ENCODE measurements at places on chromosomes 12 and 14. TPM values are rescaled to one million over a fixed set of nuclear protein-coding genes. Genes with fewer than 3 reads are reported as not detected.

GRCh38 chr12:104651811-104652210, 195.1 kb downstream of the CHST11 start:
- no peak for DNase-seq

- no peak for DNase-seq
These were observed 39.8 kb downstream of the AKAP3 start for GRCh38 chr12:4609071-4609470.

DNA sequence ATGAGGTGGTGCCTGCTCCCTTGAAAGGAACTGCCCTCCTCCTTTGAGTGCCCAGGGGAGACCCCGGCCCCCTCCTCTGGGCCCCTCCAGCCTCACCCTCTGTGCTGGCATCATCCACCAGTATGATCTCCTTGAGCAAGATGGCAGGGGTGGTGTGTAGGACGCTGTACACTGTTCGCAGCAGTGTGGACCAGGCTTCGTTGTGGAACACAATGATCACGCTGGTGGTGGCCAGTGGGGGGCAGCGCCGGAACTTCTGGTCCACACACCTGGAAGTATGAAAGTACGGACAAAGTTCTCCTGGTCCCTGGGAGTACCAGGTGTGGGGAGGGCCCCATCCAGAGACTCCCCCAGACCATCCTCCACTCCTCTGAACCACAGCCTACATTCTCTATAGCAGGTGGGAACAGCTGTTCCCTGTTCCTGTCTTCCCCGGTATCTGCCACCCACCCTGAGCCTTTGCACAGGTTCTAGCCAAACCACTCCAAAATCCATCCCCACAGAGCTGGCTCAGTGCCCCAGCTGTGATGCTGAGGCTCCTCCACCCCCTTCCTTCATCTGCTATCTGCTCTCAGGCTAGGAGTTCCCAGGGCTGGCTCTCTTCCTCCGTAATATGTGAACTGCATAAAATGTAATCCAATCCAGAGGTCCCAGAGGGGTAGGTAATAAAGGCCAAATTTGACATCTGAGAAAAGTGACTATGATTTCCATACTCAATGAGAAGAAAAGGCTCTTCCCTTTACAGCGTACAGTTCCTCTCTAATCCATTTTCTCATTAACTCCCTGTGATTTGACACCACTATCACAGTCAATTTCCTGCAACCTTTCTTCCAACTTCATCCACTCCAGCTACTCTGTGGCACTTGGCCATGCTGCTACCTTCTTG, 13.9 kb downstream of the GALNT6 start:
- no peak for DNase-seq

GRCh38 chr12:113261847-113262470, 40.7 kb downstream of the TPCN1 start:
- no peak for DNase-seq

DNA sequence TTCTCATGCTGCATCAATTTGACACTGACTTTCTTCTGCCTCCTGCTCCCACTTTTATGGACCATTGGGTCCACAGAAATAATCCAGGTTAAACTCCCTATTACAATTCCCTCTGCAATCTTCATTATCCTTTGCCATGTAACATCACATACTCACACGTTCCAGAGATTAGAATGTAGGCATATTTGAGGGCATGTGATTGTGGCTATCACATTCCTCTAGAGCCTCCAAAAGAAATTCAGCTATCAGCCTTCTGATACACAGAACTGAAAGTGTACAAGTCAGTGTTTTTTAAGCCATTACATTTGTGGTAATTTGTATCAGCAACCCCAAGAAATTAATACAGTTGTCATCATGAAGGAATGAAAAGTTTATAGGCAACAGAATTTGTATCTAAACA, 892.4 kb downstream of the RPS29 start:
- no peak for DNase-seq

GRCh38 chr12:19819231-19819630, 379.9 kb downstream of the AEBP2 start:
- no peak for DNase-seq

DNA sequence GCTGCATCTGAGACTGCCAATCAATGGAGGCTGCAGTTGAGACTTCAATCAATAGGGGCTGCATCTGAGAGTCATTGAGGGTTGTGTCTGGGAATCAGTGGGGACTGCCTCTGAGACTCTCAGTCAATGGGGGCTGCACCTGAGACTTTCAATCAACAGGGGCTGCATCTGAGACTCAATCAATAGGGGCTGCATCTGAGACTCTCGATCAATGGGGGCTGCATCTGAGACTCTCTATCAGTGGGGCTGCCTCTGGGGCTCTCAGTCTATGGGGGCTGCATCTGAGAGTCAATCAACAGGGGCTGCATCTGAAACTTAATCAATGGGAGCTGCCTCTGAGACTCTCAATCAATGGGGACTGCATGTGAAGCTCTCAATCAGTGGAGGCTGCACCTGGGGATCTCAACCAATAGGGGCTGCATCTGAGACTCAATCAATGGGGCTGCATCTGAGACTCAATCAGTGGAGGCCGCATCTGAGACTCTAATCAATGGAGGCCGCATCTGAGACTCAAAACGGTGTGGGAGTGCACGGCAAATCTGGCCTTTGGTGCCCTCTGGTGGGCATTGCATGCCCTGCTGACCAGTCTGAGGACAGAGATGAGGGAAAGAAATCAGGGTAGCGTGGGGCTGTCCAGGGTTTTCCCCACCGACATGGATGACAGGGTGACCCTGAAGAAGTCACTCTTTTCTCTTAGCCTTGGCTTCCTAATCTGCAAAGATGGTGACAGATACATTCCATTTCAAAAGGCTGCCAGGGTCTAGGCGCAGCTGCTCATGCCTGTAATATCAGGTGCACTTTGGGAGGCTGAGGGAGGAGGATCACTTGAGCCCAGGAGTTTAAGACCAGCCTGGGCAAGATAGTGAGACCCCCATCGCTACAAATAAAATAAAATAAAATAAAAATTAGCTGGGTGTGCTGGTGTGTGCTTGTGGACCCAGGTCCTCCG, 41.3 kb upstream of the EIF5 start:
- DNase-seq, result peak; percentile 82

DNA sequence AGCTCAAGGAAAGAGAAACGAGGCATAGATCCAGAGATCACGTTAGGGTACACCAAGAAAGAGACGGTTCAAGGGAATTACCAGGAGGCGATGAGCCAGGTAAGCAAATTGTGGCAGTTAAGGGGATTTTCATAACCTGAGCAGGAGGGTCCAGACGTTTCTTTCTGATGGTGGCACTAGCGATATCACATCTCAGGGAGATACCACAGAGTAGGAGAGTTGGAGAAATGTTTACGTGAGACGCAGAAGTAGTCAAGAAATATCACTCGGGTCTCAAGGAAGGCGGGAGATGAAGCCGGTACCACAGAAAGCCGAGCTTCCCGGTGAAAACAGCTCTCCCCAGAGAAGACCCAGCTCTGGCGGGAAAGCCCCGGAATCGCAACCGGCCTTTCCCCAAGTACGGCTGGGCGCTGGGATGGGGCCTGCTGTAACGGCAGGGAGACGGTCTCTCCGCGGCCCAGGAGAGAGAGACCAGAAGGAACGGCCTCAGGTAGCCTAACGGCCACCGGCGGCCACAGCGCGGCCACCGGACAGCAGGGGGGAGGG, 485 bp downstream of the SENP1 start:
- no peak for DNase-seq

DNA sequence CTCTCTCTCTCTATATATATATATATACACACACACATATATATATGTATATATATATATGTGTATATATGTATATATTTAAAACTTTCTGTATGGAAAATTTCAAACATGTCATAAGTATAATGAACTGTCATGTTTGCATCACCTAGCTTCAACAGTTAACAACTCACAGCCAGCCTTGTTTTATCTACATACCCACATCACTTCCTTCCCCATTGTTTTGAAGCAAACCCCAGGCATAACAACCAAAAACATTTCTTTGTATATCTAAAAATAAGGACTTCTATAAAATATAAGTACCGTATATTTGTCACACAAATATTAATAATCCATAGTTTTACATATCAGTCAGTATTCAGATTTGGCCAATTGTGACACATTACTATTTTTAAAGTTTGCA, 57.4 kb downstream of the PAPOLA start:
- no peak for DNase-seq

DNA sequence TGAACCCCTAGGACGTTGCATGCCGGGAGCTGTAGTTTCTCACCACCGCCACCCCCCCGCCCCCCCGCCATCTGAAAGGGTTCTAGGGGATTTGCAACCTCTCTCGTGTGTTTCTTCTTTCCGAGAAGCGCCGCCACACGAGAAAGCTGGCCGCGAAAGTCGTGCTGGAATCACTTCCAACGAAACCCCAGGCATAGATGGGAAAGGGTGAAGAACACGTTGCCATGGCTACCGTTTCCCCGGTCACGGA, 501 bp upstream of the HSP90B1 start:
- no peak for DNase-seq

DNA sequence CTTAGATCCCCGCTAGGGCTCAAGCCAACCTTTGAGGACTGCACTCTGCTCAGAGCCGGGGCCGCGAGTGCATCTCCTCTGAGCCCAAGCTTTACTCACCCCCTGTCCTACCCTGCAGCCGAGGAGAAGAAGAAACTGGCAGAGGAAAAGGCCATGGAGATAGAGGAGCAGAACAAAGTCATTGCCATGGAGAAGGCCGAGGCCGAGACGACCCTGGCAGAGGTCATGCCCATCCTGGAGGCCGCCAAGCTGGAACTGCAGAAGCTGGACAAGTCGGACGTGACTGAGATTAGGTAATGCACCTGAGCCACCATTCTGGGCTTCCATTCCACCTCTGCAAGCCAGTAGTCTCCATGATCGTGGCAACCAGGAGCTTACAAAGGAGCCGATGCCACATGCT, 69.8 kb downstream of the CCDC92 start:
- no peak for DNase-seq

DNA sequence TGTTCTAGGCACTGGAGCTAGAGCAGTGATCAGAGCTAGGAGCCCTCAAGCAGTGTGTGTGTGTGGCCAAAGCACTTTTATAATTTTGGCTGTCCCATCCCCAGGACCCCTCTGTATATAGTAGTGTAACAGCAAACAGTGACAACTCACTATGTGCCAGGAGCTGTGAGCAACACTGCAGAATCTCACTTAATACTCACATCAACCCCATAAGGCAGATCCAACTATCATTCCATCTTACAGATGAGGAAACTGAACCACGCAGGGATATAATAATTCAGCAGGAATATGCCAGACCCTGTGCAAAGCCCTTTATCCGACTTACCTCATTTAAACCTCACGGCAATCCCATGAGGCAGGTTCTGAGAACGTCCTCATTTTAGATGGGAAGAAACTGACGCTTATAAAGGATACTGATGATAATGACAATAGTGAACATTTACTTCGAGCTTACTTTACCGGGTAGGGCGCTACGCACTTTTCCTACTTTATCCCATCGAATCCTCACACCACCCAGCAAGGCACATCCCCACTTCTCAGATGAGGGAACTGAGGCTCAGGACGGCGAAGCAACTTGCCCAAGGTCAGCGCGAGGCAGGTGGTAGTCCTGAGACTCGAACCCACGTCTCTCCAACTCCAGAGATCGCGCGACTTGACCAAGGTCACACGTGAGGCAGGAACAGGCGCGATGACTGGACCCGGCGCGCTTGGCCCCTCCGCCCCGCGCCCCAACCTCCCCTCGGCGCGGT, 687 bp downstream of the RAB35 start:
- peak; percentile 54 for DNase-seq

DNA sequence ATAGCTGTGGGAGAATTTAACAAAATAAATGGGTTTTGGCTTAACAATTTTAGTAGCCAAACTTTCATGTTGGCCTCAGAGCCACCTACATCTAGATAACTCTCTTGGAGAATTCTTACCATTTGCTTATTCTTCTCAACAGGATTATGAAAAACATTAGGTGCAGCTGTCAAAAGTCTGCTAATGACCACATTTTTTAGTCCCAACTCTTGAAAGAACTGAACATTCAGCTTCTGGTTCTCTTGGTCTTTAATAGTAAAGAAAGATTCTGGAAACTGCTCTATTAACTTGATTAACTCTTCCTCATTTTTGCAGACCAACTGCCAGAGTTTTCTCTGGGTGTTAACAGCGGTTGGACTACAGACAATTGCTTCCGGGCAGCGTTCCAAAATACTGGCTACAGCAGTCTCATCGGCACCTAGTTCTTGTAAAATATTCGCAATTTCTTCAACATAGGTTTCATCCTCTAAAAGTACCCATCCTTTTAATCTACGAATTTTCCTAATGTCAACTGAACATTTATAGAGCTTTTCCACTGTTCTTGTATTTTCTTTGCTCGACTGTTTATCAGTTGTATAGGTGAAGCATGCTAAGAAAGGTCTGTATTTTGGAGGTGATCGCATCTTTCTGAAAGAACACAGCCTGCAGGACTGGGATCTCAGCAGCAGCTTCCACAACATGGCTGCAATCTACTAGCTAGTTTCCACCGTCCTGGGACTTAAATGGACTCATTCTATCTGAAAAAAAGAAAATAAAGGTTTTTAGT, 8.7 kb downstream of the MTERF2 start:
- peak; percentile 73 for DNase-seq

GRCh38 chr14:34087571-34087970, 136.7 kb upstream of the EGLN3 start:
- no peak for DNase-seq

DNA sequence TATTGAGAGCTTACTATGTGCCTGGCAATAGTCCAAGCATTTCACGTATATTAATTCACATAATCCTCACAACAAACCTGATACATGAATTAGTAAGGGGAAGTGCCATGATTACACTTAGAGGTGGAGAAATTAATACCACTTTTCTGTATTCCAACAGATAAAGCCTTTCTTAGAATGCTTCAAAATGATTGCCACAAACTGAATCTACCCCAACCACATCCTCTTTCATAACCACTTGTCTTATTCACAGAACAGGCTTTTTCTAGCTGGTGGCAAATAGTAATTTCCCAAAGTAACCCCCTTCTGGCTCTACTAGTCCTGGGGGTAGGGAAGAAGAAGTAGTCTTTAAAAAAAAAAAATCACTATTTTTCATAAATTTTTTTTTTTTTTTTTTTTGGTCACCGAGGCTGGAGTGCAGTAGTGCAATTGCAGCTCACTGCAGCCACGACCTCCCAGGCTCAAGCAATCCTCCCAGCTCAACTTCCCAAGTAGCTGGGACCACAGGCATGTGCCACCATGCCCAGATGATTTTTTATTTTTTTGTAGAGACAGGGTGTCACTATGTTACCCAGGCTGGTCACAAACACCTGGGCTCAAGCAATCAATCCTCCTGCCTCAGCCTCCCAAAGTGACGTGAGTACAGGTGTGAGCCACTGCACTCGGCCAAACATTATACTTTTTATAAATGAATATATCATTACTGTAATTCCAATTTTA, 59.0 kb upstream of the ARID2 start:
- no peak for DNase-seq

GRCh38 chr14:20332788-20333493, at the start of gene CCNB1IP1:
TSS of gene CCNB1IP1 (minus strand) at chr14:20333279. CDS start at chr14:20316523, 16,756 bp downstream.
- peak; percentile 62 for DNase-seq

- DNase-seq, result no peak
These were observed 37.0 kb downstream of the GPR137C start for GRCh38 chr14:52589646-52590045.

Gene TAS2R7
- total RNA-seq, result not detected

Gene SLC4A8
- total RNA-seq, result 2.3 TPM

Gene OLR1
- total RNA-seq, result 0.66 TPM

Gene KRT73
- not detected for total RNA-seq

Gene ABCD2
- under 0.01 TPM for total RNA-seq

Gene CYP27B1
- 2.6 TPM for total RNA-seq

Gene CLEC7A
- total RNA-seq, result not detected

Gene AMIGO2
- total RNA-seq, result 2.6 TPM

All from body of pancreas (tissue), 4 donors.